Stimulated activated CD4-positive, alpha-beta T cell treated with anti-CD3 and anti-CD28 coated beads, TNF-alpha, amount 100 ng/mL, for 48 hours (primary cell): ENCODE measurements at places on chromosomes 12 and 14.

DNA sequence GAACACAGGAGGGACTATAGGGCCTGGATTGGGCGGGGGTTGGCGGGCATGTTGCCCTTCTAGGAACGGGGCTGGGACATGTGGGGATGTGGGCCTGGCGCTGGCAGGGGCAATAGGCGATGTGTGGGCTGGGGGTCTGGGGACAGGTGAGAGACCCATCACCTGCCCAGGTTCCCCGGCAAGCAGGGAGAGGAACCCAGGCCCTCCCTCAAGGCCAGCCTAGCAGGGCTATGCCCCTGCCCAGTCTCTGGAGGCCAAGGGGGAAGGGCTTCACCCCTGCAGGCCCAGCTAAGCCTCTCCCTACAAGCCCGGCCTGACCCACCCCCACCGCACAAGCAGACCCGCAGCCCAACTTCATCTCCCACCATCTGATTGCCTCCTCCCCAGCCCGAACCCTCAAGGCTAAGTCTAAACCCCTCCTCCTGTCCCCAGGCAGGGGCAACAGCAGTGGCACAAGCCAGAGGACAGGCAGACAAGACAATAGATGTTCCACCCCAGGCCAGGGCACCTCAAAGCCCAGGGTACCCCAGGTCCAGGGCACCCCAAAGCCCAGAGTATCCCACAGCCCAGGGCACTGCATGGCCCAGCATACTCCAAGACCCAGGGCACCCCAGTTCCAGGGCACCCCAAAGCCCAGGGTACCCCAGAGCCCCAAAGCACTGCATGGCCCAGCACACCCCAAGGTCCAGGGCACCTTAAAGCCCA, 6.5 kb downstream of the JAG2 start:
- no peak for DNase-seq

DNA sequence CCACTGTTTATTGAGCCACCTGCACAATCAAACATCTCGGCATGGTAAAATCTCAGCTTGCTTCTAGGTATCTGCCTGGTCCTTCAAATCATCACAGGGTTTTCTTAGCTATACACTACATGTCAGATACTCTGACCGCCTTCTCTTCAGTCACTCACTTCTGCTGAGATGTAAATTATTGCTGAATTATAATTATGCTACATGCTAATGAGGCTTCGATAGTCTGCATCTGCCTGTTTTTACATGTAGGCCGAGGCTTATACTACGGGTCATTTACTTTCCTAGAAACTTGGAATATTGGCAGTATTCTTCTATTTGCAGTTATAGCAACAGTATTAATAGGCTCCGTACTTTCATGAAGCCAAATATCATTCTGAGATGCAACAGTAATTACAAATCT, 77.6 kb downstream of the SINHCAF start:
- no peak for DNase-seq

- DNase-seq: no peak
Measured at GRCh38 chr14:56474419-56475022, 105.1 kb upstream of the TMEM260 start.

DNA sequence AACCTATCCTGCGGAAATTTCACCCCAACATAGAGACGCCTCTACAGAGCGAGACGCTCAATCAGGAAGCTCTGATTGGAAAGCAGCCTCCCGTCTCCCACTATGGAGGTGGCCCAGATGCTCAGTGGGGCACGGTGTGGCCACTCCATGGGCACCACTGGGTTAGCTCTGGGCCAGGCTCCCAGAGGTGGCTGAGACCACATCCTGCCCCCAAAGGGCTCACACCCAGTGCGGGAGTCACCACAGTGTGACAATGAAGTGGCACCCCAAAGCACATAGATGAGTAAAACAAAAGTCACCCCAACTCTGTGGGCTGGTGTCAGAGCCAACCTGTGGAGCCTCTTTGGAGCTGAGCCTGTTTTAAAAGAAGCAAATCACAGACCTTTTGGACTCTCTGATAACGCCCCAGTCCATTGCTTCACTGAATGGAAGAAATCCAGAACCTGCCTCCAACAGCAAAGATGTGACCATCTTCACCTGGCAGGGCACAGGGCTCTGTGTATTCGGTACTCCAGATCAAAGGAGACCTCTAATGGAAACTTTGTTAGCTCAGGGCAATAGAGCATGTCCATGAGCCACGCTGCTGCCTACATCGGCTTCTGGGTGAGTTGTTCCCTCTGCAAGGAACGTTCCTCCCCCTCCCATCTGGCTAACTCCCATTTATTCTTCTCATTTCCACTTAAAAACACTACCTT, 19.6 kb downstream of the CLMN start:
- DNase-seq: no peak

GRCh38 chr14:20002319-20002718, 356 bp downstream of the OR4Q2 start:
- no peak for DNase-seq

DNA sequence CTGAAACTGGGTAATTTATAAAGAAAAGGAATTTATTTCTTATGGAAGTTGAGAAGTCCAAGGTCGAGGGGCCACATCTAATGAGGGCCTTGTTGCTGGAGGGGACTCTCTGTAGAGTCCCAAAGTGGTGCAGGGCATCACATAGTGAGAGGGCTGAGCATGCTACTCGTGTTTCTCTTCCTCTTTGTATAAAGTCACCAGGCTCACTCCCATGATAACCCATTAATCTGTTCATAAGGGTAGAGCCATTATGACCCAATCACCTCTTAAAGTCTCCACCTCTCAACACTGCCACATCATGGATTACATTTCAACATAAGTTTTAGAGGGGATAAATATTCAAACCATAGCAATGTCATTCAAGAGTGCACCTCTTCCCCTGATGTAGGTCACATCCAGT, 79.1 kb upstream of the ATP2B1 start:
- no peak for DNase-seq

- DNase-seq: no peak
Measured at GRCh38 chr12:115199831-115200230, 515.9 kb upstream of the TBX3 start.

DNA sequence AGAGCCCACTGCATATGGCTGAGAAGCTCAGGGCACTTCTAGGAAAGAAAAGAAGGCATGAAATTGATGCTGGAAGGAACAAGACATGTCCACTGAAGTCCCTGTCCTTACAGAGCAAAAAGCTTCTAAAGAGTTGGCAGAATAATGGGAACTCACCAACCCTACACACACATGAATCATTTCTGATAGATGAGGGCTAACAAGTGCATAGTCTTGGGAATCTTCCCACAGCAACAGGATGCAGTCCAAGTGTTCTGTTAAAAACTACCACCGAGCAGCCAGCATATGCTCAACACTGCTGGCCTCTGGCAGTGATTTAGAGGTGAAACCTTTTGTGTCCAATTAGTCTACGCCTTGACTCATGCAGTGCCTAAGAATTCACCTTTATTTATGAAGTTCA, 44.8 kb downstream of the RHOJ start:
- DNase-seq: no peak

DNA sequence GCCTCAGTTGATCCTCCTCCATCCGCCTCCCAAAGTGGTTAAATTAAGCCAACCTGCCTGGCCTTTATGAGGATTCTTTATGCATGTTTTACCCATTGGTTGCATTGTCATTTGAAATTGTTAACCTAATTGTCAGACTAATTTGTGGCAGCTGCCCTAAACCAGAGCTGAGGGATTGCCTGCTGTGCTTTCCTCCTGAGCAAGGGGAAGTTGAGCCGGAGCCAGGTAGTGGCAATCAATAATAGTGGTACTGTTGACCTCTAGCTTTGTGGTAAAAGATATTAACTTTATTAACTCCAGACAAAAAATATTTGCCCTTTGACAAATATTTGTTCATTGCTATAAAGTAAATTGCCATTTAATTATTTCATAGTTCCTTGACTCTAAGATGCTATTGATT, 5.6 kb upstream of the HEBP1 start:
- no peak for DNase-seq

DNA sequence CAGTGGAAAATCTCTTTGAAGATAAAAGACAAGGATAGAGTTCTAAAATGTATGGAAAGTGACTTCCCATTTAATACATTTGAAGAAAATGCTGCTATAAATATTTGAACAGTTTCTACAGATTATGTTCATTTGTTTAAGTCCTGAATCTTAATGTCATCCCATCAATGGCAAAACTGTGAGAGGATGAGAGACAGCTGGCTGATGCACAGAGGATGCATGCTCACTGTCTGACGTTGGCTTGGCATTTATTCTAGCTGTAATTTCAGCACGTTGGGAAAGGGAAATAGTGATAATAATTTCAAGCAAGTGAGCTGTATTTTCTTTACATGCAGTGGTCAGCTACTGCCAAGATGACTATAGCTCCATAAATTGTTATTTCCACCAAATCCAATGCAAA, 40.5 kb downstream of the PPFIA2 start:
- no peak for DNase-seq

- no peak for DNase-seq
Measured at GRCh38 chr12:113136990-113137511, 1.5 kb upstream of the RASAL1 start.

DNA sequence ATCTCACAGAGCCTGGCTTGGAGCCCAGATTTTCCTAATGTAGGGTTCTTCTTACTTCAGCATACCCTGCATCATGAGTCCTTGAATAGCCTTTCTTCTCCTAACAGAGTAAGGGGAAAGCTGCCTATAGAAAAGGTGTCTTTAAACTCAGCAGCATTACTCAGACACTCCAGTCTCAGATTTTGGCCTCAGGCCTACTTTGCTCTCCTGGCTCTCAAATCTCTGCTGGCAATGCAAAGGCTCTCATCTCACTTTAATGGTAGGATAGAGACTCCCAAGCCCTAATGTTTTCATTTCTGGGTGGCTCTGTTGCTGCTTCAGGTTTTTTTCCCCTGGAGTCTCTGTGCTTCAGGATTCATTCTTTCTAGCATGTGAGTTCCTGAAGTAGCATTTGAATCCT, 9.1 kb upstream of the NKX2-8 start:
- DNase-seq: no peak
